ENCODE measurements at places on chromosomes 11 and 22.

DNA sequence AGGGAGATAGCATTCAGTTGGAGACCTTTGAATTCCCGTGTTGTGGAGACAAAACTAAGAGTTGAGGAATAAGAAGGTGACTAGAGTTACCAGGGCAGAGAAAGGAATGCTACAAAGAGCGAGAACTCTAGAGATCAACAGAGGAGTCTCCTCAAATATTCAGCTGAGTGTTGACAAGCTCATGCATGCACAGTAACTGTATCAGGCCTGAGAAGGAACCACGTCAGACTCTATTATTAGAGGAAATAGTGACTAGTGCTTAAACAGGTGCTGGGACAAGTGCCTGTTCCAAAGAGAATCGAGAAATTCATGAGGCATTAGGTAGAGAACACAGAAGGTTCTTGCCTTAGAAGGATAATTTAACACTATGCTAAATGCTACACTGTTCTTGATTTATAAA is 333.8 kb upstream of the CHORDC1 start:
- DNase-seq = peak; percentile 96

GRCh38 chr22:44429941-44430587 is 68.0 kb downstream of the RTL6 start:
- DNase-seq = no peak

DNA sequence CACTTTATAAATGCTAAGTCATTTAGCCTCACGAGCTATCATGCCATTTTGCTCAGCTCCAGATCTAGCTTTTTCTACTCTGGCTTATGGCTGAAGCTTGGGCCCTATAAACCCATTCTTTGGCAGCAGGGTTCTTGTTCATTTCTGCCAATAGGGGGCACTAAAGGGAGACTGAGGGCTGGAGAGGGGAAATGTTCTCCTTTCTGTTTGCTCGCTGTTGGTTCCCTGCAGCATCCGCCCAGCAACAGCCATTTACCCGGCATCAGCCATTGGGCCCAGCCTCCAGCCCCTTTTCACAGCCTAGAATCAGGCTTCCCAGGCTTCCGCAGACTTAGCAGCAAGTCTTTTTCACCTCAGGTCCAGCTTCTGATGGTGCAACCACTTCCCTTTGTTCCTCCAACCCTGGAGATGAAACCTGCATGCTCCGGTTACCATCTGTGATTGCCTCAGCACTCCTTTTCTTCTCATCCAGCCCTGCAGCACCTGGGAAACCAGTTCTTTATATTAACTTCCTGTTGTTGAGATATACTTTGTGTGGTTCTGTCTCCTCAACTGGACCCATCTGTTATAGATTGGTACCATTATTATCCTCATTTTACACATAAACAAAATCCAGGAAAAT is 4.2 kb upstream of the ME3 start:
- peak; percentile 82 for DNase-seq

- peak; percentile 78 for DNase-seq
These were observed 24.4 kb downstream of the RTN4R start for GRCh38 chr22:20243537-20244249.

DNA sequence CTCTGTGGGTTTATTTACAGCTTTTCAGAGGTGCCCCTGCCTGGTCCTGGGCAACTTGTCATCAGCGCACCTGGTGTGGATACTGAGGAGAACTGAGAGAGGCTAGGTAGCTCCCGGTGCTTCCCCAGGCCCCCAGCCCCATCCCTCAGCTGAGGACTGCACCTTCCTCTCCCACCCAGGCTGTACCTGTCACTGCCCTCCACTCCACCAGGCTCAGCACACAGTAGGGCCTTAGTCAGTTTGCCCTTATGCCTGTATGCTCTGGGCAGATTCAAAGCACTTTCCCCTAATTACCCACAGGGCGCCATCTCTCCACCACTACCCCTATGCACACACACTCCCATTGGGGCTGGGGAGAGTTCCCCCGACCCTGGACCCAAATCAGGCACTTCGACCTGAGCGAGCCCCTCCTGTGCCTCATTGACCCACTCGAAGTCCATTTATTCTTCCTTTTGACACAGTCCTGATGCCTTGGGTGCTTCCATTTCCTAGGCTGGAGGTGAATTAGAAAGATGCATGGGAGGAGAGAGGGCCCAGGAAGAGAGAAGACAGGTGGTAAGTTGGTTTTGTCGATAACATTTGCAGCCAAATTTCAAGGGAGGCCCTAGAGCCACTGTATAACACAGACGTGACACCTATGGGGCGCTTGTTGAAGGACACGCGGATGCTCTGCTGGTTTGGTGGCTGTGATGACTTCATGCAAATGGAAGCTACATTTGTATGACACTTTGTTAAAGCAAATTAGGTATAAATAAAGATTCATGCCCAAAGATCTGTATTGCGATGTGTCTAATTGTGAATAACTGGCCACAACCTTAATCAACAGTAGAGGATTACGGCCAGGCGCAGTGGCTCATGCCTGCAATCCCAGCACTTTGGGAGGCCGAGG is 13.8 kb upstream of the PICK1 start:
- DNase-seq = no peak

DNA sequence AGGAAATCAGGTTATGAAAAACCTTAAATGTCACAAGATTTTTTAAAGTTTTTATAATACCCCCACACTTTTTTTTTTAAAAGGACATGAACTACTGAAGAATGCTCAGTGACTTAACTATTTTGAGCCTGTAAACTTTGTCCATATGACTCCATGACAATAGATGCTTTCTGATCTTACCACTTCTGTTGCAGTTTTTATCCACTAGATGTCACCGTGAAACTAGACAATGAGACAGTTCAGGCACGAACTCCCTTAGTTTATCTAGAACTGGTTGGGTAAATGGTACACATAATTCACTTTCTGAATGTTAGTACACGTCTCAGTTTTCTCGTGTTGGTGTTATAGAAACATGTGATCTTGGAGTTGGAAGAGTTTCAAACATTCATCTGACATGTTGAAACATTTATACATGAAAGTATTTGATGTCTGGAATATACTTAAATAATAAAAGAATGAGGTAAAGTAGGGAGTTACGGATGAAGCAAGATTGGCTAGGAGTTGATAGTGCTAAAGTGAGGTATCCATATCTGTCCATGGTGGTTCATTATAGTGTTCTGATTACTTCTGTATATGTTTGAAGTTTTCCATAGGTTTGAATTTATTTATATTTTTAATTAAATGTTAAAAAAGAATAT is 8.1 kb downstream of the CCDC15 start:
- DNase-seq = peak; percentile 83

GRCh38 chr22:43241138-43241597 is 54.2 kb upstream of the TTLL12 start:
- DNase-seq = no peak

GRCh38 chr11:122751292-122752070 is 86.8 kb upstream of the CRTAM start:
- DNase-seq = no peak

- peak; percentile 67 for DNase-seq
These were observed 19.0 kb downstream of the TSKU start for GRCh38 chr11:76802151-76802550.

Measured in DMS53 (cell line).